AG20443 (cell line): ENCODE measurements at places on chromosomes 6 and 20.

GRCh38 chr20:19750101-19750606 is 7.9 kb upstream of the RIN2 start:
- no peak for DNase-seq

- DNase-seq = no peak
Measured at GRCh38 chr20:32541323-32542258, 43.5 kb downstream of the NOL4L start.

- DNase-seq = no peak
Measured at GRCh38 chr6:3986241-3986640, 92.7 kb downstream of the FAM217A start.

DNA sequence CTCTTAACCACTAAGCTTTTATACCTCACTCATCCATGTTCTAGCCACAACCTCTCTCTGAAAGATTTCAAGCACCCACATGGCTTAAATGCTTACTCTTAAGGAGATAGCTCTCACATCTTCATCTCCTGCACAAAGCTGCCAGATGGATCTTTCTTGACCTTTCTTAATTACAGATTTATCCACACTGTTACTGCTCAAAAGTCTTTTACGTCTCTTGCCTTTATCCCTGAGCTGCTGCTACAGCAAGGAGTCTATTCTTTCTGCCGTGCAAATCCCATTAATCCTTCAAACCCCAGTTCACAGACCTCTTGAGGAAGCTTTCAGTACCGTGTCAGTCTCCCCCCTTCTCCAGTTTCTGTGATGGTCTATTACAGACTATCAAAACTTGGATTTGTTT is 54.6 kb downstream of the B4GALT5 start:
- DNase-seq = no peak
